Spinal cord (tissue), 10 donors: ENCODE measurements at places on chromosomes 16 and 17.

DNA sequence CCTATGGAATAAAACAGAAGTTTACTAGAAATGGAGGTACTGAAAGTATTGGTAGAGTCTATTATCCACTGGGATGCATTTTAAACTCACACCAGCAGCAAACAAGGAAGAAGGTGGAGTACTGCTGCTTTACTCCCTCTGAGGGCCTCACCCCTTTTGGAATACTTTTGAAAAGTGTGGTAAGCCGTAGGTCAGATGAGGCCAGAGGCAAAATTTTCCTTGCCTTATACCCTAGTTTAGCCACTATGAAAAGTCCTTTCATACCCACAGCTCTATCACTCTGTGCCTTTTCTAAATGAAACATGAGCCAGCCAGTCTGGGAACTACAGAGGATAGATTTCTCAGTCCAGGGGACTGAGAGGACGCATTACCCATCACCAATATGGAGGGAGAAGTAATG lies 14.0 kb downstream of the GDE1 start:
- no peak for DNase-seq

- no peak for DNase-seq
Observed at GRCh38 chr16:50600582-50601283, 52.5 kb downstream of the NKD1 start.

- DNase-seq = peak; percentile 57
Observed at GRCh38 chr16:70750893-70751467, 50.0 kb downstream of the VAC14 start.

DNA sequence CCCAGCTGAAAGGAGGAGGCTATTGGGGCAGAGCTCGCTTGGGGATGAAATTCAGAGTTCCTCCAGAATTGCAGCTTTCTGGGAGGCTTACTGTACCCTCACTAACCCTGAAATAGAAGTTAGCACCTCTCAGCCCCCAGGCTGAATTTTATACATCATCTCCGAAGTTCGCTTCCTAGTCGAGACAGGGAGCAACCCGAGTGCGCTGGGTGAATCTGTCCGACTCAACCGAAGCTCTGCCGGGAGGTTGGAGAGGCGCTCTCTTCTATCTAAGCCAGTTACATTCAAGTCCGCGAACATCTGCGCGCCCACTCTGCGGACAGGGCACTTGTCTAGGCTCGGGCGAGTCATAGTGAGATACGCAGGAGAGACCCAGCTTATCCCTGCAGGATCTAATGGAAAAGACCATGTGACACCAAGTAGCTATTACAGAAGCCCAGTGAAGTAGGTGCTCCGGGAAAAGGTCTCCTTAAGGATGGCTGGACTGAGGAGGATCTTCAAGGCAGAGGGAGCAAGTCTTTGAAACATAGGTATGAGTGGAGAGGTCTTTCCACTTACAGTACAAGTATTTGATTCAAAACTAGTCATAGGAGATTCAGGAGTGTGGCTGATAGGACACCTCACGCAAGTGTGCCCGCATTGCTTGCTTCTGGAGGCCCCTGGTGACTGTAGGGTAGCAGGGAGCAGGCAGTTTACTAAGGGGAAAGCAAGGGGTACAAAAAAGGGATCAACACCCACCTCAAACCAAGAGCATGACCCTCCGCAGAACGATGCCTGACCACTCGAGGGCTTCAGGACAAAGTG lies 646 bp upstream of the HES7 start:
- DNase-seq = no peak

GRCh38 chr16:66544016-66544757 lies 5.7 kb downstream of the TK2 start:
- no peak for DNase-seq

DNA sequence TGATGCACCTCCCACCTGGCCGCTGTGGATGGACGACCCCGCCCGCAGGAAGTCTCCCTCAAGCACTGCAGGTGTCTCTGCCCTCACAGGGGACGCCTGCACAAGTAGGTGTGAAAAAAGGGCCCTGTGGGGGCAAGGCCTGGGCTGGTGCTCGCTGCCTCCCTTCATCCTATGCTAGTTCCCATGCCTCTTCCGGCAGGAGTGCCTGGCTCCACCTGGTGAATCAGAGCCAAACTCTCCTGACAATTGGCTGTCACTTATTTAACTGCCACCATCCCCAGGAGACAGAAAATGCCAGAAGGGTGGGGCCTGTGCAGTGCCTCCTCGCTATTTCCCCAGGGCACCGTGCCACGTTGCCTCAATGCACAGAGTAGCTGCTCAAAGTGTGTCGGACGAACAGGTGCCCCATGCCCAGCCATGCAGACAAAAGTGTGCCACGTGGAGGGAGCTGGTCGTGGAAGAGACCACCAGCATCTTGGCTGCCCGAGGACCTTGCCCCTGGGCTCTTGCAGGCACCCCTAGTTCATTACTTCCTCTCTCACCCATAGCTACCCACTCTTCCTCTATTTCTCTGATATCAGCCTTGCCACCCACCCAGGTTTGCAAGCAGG lies 170.7 kb downstream of the SEC14L1 start:
- no peak for DNase-seq

DNA sequence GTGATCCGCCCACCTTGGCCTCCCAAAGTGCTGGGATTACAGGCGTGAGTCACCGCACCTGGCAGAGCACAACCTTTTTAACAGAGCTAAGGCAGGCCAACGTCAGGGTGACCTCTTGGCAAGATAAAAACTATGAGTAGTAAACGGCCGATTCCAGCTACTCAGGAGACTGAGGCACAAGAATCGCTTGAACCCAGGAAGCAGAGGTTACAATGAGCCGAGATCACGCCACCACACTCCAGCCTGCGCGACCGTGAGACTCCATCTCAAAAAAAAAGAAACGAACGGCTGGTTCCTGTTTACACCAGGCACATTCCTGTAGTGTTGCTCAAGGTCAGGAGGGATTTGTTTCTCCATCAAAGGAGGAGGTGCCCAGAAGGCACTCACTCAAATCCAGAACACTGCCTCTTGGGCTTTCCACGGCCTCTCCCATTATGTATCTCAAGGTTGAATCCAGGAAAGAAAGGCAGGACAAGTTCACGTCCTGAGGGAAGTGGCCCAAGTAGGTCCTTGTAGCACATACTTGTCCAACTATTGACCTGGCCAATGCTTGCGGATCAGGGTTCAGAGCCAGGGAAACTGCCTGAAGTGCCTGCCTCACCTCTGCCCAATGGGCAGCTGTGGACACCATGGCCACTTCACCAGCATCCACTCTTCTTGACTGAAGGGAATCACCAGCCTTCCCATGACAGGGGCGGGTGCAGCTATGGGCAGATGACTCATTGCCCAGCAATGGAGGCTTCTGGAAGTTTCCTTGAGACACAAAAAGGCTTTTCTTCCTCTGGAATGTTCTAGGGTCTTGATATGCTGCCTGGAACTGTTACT lies 13.5 kb downstream of the KNOP1 start:
- DNase-seq = no peak

DNA sequence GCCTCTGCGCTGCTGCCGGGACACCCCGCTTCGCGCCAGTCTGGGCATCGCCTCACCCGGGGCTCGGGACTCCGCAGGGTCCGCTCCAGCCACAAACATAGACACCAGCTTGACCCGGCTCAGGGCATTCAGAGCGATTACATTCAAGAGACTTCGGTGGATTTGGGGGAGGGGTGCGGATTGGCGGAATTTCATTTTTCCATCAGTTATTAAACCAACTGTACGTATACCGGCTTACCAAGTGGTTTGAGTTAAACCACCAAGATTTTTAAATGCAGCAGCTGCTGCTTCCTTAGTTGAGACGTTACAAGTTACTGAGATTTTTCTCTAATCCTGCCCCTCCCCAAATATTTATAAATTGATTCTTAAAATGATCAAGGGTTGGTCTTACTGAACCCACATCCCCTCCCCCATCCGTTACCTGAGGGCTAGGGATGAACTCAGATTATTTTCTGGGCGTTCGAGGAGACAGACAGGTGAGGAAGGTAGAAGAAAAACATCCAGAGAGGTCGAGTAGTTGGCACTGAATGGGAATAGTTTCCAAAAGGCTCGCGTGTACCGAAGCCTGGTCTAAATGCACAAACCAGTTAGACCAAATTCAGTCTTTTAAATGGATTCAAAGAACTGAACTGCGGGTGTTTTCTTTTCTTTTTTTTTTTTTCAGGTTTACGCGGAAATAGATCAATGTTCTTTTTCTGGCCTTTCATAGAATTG lies 1.5 kb downstream of the CRHR1 start:
- no peak for DNase-seq

- no peak for DNase-seq
Observed at GRCh38 chr17:72977771-72978417, 114.6 kb downstream of the SLC39A11 start.

- DNase-seq = no peak
Observed at GRCh38 chr17:31570951-31571892, 179.7 kb downstream of the RAB11FIP4 start.

GRCh38 chr16:24685539-24686432 lies 43.7 kb upstream of the TNRC6A start:
- peak; percentile 84 for DNase-seq

DNA sequence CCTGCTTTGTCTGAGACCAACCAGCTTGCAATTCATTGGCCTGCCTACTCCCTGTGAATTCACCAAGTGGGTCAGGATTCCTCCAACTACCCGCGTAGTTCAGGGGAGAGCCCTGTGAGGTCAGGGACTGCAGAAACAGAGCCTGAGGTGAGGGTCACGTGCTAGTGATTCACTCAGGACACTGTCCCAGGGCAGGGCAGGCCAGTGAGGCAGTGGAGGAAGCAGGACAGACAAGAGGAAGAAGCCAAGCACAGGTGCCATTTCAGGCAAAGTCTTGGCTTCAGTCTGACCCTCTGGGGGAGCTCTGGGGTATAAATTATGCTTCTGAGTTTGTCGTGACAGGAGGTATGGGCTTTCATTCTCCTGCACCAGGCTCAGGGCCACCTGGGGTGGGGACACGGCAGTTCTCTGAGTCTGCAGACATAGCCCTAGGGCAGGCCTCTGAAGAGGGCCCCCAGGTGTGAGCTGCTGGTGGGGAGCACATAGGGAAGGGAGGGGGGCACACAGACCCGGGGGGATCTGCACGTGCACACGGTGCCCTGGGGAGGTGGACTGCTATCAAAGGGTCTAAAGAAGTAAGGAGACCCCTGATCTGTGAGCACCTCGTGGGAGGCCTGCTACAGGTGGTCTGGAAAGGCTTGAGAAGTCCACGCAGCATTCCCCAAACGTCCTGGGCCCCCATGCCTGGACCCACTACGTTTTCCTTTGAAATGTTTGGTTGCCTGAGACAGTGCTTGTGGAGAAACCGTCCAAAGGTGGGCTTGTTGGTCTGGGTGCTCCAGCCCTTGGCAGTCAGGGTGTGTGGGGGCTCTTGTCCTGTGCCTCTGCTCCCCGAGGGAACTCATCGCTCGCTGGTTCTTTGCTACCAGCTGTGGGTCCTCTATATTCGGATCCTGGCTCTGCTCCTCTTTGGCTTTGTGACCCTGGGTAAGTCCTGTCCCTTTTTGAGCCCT lies 46.4 kb downstream of the NKD1 start:
- DNase-seq = no peak

DNA sequence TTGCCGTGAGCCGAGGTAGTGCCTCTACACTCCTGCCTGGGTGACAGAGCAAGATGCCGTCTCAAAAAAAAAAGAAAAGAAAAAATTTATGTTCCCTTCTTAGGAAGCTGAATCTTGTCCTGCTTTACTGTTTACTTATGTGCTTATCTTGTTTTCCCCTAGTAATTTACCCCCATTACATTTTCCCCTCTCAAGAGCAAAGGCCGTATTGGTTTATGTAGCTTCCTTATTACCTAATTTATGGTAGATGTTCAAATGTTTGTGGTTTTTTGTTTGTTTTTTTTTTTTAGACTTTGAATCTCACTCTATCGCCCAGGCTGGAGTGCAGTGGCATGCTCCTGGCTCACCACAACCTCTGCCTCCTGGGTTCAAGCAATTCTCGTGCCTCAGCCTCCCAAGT lies 10.3 kb upstream of the SLC52A1 start:
- no peak for DNase-seq

- DNase-seq = no peak
Observed at GRCh38 chr17:68452724-68453290, 4.5 kb downstream of the WIPI1 start.

- peak; percentile 47 for DNase-seq
Observed at GRCh38 chr17:55845385-55845784, 94.5 kb downstream of the PCTP start.

DNA sequence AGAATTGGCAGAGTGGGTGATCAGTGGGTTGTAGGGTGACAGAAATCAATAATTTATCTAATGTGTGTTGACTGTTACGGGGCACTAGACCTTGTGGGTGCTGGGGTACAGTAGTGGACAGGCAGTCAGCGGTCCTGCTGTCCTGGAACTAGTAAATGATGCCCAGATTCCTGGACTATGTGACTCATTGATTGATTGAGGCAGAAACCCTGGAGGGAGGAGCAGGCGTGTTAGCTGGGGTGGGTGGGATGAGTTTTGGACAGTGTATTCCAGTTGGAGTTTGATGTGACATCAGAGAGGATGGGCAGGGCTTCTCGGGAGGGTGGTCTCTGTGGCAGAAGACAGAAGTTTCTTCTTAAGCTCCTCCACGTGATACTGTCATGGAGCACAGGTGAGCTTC lies 24.4 kb downstream of the PRMT7 start:
- no peak for DNase-seq

GRCh38 chr16:75460446-75460845 lies 4.0 kb downstream of the TMEM170A start:
- peak; percentile 69 for DNase-seq

DNA sequence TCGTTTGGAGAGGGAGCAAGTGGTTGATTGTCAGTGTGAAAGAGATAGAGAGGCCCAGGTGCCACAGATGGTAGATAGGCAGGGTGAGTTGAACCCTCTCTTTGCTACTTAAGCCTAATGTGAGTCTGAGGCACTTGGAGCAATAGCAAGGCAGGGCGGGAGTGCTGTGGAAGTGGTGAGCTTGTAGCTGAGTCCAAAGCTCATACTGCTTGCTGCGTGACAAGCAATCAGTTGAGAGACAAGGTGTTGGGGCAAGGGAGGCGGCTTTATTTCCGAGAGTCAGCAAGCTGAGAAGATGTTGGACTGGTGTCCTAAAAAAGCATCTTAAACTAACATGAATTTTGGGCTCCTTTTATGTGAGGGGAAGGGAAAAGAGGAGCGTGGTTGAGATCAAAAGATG lies 112.9 kb upstream of the ZKSCAN2 start:
- no peak for DNase-seq

- no peak for DNase-seq
Observed at GRCh38 chr16:61993108-61993507, 43.1 kb downstream of the CDH8 start.

DNA sequence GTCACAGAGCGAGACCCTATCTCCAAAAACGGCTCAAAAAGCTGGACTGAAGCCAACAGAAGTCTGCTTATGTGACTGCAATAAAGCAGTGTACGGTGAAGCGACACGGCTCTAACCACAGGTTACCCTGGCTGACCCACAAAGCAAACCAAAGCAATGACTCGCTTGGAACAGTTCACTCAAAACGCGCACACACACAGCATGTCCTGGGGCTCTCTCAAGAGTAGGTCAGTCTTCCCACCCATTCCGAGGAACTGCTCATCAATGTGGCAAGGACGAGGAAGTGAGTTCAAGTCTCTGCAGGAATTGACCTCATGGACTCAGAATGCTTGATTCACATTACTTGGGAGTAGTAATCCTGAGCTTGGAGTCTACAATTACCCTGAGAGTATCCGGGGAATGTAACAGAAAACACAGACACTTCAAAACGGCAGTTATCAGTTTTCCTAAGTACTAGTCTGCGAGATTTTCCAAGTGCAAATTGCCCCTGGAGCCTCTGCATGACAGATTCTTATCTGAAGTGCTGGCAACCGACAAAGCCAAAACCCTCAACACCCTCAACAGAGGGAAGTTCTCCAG lies 25.4 kb downstream of the PELP1 start:
- DNase-seq = no peak

- no peak for DNase-seq
Observed at GRCh38 chr16:88777471-88778270, 7.3 kb downstream of the PIEZO1 start.

GRCh38 chr16:20393801-20394577 lies 10.5 kb downstream of the PDILT start:
- DNase-seq = no peak

- DNase-seq = peak; percentile 55
Observed at GRCh38 chr17:42744283-42744805, 496 bp downstream of the EZH1 start.
